A549 treated with CORT108297 at 1 μM for 4 hours (cell line): ENCODE measurements at places on chromosomes 3 and 15. TPM values are rescaled to one million over a fixed set of nuclear protein-coding genes. Genes with fewer than 3 reads are reported as not detected.

The SERPINI2 gene
- not detected in 5 replicates for total RNA-seq

The DUSP7 gene
- 14.8 to 17.7 TPM (median 16.2 TPM) in 5 replicates for total RNA-seq

The CLDN1 gene
- 21.1 to 29.3 TPM (median 26.0 TPM) in 5 replicates for total RNA-seq

The CPNE9 gene
- 0.09 to 0.24 TPM (median 0.14 TPM) in 5 replicates for total RNA-seq

The GP5 gene
- not detected in 5 replicates for total RNA-seq

The CCDC13 gene
- total RNA-seq, result 0.25 to 0.51 TPM (median 0.49 TPM) in 5 replicates

The SEMA5B gene
- total RNA-seq, result 0.15 to 0.63 TPM (median 0.23 TPM) in 5 replicates

The GOLGA6L4 gene
- total RNA-seq, result 0.73 to 1.8 TPM (median 0.90 TPM) in 5 replicates

The GP9 gene
- not detected in 5 replicates for total RNA-seq

The RAD51 gene
- total RNA-seq, result 18.1 to 22.0 TPM (median 19.8 TPM) in 5 replicates

The POTEB gene
- not detected in 5 replicates for total RNA-seq

The MEIS2 gene
- 7.2 to 9.3 TPM (median 8.9 TPM) in 5 replicates for total RNA-seq

The CAPN3 gene
- 0.21 to 0.32 TPM (median 0.29 TPM) in 5 replicates for total RNA-seq

The NEK10 gene
- 0.76 to 1.1 TPM (median 0.91 TPM) in 5 replicates for total RNA-seq

The GRAMD2A gene
- total RNA-seq, result 0.06 TPM in 1 of 5 replicates, not detected in the others

The BTBD1 gene
- 50.1 to 62.9 TPM (median 53.7 TPM) in 5 replicates for total RNA-seq

The PATL2 gene
- 0.07 to 0.30 TPM (median 0.26 TPM) in 4 of 5 replicates, not detected in the other for total RNA-seq

The USP13 gene
- total RNA-seq, result 7.8 to 12.6 TPM (median 10.8 TPM) in 5 replicates

The NPAP1 gene
- total RNA-seq, result not detected in 5 replicates

The A4GNT gene
- total RNA-seq, result not detected in 5 replicates

The ZNF662 gene
- not detected in 5 replicates for total RNA-seq

The GALK2 gene
- total RNA-seq, result 19.5 to 26.3 TPM (median 20.8 TPM) in 5 replicates

The ZNF502 gene
- 1.2 to 2.2 TPM (median 1.5 TPM) in 5 replicates for total RNA-seq

The SCN5A gene
- 0.33 to 2.1 TPM (median 0.93 TPM) in 5 replicates for total RNA-seq

The SLC30A4 gene
- total RNA-seq, result 1.3 to 2.1 TPM (median 1.7 TPM) in 5 replicates

The WDR93 gene
- 0.11 to 0.23 TPM (median 0.14 TPM) in 5 replicates for total RNA-seq

The ADAMTS7 gene
- 3.6 to 6.3 TPM (median 5.3 TPM) in 5 replicates for total RNA-seq

The KBTBD12 gene
- not detected in 5 replicates for total RNA-seq

The FSIP1 gene
- 0.49 to 0.74 TPM (median 0.61 TPM) in 5 replicates for total RNA-seq

The SPSB4 gene
- total RNA-seq, result 0.09 to 0.22 TPM (median 0.18 TPM) in 5 replicates

The NUP210 gene
- total RNA-seq, result 29.5 to 42.6 TPM (median 40.7 TPM) in 5 replicates

The CCDC54 gene
- total RNA-seq, result not detected in 5 replicates

The PRR20G gene
- 0.13 to 0.19 TPM (median 0.17 TPM) in 3 of 5 replicates, not detected in the others for total RNA-seq

The TYRO3 gene
- 13.4 to 15.8 TPM (median 14.3 TPM) in 5 replicates for total RNA-seq

The MKRN2 gene
- 23.3 to 26.6 TPM (median 25.8 TPM) in 5 replicates for total RNA-seq

The NR2E3 gene
- total RNA-seq, result 0.12 to 0.39 TPM (median 0.21 TPM) in 5 replicates

The UBAP1L gene
- total RNA-seq, result 0.53 to 1.1 TPM (median 0.91 TPM) in 5 replicates

The AGBL1 gene
- total RNA-seq, result not detected in 5 replicates

The ARHGEF3 gene
- total RNA-seq, result 6.4 to 8.4 TPM (median 7.8 TPM) in 5 replicates

The GUCA1C gene
- not detected in 5 replicates for total RNA-seq

The FANCD2OS gene
- not detected in 5 replicates for total RNA-seq

The CCR3 gene
- not detected in 5 replicates for total RNA-seq

The FES gene
- total RNA-seq, result 0.45 to 1.1 TPM (median 0.81 TPM) in 5 replicates

The ZDHHC23 gene
- total RNA-seq, result 3.4 to 4.4 TPM (median 3.6 TPM) in 5 replicates

The LOXL1 gene
- total RNA-seq, result 0.47 to 0.82 TPM (median 0.59 TPM) in 5 replicates

The TMCO5A gene
- not detected in 5 replicates for total RNA-seq

The MEGF11 gene
- 0.20 to 0.74 TPM (median 0.46 TPM) in 5 replicates for total RNA-seq

The KLHL6 gene
- not detected in 5 replicates for total RNA-seq

The TNFAIP8L3 gene
- total RNA-seq, result 7.0 to 10.0 TPM (median 8.9 TPM) in 5 replicates

The CCDC14 gene
- 17.6 to 23.7 TPM (median 22.2 TPM) in 5 replicates for total RNA-seq

The SEMA7A gene
- total RNA-seq, result 2.3 to 3.2 TPM (median 2.5 TPM) in 5 replicates

The CEP63 gene
- 11.1 to 23.7 TPM (median 13.3 TPM) in 5 replicates for total RNA-seq

The ITPKA gene
- total RNA-seq, result 1.3 to 2.5 TPM (median 2.0 TPM) in 5 replicates

The CD86 gene
- not detected in 5 replicates for total RNA-seq

The MAGEL2 gene
- 0.01 to 0.02 TPM in 2 of 5 replicates, not detected in the others for total RNA-seq
